C1 segment of cervical spinal cord (tissue), 14 donors: ENCODE measurements at places on chromosomes 3 and 15.

GRCh38 chr3:83403927-83404326 is 1554.9 kb upstream of the CADM2 start:
- no peak for DNase-seq

DNA sequence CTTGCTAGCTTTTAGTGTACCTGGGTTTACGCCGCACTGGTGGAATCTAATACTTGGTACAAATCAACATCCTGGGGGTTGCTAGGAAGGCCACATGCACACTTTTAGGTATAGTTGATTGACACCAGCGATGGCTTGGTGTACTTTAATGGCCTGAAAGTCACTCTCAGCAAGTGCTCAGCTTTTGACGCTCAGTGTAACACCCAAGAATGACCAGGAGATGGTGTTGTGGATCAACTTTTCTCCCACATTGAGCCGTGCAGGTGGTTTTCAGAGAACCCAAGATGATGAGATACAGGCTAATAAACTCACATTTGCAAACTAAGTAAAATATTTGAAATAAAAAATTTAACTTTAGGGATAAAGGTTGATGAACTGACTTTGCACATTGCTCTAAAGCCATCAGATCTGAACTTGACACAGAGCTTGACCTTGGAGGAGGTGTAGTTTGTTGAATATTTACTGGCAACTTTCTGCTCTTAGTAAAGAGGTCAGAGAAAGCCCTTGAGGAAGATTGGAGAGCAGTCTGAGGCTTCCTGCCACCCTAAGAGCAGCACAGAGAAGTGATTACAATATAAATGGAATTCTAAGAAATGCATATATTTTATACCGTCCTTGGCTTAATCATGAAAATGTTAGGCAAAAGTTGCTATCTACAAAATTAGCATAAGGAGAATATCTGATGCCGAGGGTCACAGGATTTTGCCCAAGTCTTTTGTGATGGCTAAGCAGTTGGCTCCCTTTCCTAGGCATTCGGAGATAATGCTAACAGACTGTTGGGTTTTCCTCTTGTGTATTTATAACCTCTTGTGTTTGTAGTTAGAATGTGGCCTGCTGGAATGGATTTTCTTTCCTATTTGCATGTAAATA is 143.4 kb upstream of the RASGRP1 start:
- no peak for DNase-seq

DNA sequence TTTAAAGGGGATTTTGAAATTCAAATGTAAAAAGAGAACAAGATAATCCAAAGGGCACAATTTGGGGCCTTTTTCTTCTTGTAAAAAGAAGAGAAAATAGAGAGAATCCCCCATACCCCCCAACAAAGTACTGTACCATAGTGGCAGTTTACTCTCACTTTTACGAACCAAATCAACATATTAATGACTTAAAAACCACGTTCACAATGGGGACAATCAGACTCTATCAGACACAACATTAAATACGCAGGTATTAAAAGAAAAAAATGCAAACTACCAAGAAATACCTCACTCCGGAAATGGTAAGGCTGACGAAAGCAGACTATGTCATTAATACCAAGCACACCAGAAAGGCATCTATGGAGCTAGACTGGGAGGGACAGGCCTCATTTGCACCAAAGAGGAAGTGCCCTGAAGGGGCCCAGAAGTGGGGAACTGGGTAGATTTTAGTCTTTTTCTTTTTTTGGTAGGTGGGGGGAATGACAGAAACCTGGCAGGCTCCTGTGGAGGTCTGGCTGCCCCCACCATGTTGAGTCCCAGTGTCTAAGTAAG is 134.3 kb downstream of the TIGIT start:
- no peak for DNase-seq

GRCh38 chr3:107848351-107848915 is 242.4 kb downstream of the CD47 start:
- no peak for DNase-seq

- DNase-seq = no peak
Observed at GRCh38 chr15:80579611-80580010, 115.5 kb upstream of the ABHD17C start.

GRCh38 chr3:14926592-14926991 is 20.8 kb upstream of the NR2C2 start:
- no peak for DNase-seq

DNA sequence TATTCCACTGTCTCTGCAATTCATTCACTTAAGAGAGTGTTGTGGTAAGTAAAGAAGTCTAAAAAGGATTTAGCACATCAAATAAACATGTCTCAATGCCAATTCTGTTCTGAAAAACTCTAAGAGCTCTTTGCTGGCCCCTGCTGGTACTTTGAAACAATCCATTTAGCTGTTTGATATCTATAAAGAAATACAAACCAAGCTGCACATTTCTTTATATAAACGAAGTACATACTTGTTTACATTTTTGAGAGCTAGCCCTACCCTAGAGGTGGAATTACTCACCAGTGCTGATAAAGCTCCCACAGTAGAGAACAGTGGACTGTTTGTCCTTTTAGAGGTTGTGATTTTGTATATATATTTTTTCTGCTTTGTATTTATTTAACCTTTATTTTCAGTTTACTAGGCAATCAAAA is 75.5 kb downstream of the NEDD4 start:
- no peak for DNase-seq

GRCh38 chr15:100468285-100468684 is 60.5 kb downstream of the CERS3 start:
- DNase-seq = no peak

DNA sequence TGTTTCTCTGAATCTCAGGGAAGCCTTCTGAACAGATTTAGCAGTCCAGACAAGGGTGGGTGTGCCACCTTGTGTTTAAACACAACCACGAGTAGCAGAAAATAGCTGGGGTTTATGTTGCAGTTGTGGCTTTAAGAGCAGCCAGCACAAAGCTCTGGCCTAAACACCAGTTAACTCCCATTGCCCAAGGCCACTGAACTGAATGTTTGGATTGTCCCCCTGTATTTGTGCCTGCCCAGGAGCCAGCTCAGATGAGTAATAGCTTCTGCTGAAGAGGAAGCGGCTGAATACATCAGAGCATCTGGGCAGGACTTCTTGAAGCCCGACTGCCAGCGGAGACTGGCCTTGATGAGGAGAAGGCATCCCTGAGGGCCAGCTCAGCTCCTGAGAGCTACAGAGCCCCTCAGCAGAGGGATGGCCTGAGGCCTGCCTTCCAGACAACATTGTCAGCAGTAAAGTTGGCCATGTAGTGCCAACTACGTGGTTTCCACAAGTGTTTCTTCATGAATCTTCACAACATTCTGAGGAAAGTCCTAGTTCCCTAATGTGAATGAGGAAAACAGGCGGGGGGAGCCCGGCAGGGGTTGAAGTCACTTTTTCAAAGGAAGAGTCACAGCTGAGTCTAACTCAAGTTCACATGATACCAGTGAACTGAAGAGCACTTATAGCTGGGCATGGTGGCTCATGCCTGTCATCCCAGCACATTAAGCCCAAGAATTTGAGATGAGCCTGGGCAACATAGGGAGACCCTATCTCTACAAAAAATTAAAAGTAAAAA is 65.8 kb upstream of the ZBTB38 start:
- no peak for DNase-seq

DNA sequence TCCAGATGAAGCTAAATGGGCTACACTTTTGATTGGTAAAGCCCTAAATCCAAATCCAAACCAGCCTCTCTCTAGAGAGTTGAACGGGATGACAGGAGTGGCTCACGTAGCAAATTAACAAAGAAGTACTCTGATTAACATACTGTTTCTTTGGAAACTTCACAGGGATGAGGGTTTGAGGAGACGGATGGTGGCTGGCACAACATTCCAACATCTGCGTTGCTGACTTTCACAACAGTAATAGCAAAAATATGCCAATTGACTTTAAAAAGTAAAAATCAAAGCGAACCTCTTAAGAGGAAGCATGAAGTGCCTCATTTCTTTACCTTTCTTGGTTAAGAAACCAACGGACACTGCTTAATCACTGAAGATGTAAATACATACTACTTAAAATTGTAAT is 181.4 kb downstream of the TBL1XR1 start:
- DNase-seq = no peak

DNA sequence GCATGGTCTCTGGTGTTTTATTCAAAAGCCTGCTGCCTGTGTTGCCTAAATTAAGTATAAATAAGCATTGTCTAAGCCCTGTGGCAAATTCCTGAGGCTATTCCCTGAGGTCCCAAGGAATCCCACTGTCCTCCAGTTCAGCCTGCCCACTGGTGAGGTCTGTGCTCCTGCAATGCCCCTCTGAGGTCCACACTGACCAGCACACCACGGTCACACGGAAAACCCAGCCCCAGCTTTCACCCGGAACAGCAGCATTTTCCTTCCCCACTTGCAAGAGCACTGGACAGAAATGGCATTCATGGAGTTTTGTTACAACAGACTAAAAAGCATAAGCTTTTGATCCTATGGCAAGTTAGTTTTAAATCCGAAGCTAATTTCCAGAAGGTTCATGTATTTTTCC is 234.0 kb downstream of the KLF13 start:
- DNase-seq = no peak

DNA sequence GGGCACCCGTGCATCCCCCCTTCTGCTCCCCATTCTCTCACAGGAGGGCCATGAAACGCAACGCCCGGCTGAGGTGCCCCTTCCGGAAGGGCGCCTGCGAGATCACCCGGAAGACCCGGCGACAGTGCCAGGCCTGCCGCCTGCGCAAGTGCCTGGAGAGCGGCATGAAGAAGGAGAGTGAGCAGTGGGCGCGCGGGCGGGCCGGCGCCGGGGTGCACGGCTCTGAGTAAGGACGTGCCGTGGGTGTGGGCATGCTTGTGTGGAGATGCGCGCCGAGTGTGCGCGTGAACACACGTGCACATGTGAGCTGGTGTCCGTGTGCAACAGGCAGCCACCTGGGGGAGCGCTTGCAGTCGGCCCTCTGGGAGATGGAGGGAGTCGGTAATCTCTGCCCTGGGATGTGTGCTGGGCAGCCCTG is 28.1 kb downstream of the NR1I2 start:
- DNase-seq = no peak

- DNase-seq = no peak
Observed at GRCh38 chr3:64073158-64073761, 50.0 kb upstream of the PSMD6 start.

GRCh38 chr15:74024687-74025086 is 30.2 kb downstream of the PML start:
- DNase-seq = no peak

GRCh38 chr3:49607796-49608195 is 53.5 kb downstream of the BSN start:
- no peak for DNase-seq

- DNase-seq = peak; percentile 51
Observed at GRCh38 chr3:187737368-187738070, 7.7 kb downstream of the BCL6 start.

GRCh38 chr15:68844856-68845550 is 24.3 kb upstream of the ANP32A start:
- DNase-seq = no peak

DNA sequence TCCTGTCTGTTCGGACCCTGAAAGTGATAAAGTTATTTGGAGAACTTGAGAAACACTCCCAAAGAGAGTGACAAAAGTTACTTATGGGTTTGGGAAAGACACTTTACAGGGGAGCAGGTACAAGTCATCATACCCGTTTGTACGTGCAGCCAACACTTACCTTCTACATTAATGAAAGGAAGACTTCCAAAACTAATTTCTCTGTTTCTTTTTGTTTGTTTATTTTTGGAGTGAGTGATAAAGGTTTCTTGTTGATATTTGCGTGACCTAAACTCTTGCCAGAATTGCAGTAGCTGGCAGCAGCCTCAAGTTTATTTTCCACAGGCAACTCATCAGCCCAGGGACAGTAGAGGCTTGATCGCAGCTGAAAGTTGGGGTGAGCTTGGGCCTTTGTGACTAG is 8.4 kb downstream of the ABHD2 start:
- DNase-seq = no peak

DNA sequence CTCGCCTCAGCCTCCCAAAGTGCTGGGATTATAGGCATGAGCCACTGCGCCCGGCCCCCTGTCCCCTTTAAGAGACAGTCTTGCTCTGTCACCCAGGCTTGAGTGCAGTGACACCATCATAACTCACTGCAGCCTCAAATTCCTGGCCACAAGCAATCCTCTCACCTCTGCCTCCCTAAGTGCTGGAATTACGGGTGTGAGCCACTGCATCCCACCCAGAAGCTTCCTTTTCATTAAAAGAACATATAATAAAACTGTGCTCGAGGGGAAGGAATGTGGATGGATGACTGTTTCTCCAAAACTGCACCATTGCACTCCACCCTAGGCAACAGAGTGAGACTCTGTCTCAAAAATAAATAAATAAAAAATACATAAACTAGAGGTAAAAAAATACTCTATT is 70.1 kb downstream of the NCEH1 start:
- DNase-seq = no peak

- no peak for DNase-seq
Observed at GRCh38 chr15:42111924-42112323, 17.6 kb upstream of the PLA2G4D start.

GRCh38 chr15:77853910-77854309 is 221.2 kb upstream of the LINGO1 start:
- DNase-seq = no peak

- DNase-seq = no peak
Observed at GRCh38 chr3:111848283-111848682, 10.8 kb upstream of the PHLDB2 start.

DNA sequence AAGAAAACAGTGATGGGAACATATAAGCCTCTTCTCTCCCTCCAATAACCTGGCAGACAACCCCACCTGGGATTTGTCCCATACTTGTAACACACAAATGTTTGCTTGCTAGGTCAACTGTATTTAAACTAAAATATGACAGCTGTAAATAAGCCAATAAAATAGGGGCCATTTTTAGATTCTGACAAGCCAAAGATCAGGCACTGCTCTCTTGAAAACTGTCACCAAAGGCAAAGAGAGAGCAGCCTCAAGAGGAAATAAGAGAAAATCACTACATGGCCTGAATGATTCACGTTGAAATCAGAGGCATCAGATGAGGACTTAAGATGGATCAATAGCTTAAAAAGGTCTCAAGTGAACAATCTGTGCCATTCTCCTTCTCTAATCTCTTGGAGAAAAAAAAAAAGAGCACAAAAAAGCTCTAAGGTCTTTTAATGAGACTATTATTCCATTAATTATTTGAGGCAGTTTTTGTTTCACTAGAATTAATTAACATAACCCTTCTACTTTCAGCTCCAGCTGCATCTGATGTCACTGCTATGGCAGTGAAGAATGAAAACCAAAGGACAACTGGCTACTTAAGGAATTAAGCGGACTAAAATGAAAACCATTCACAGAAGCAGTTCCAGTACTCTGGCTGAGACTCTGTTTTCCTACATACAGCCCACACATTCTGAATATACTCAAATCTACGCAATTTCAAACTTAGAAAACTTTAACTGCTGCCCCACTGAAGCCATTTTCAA is 19.0 kb downstream of the MYO5A start:
- no peak for DNase-seq

- no peak for DNase-seq
Observed at GRCh38 chr3:29686889-29687592, 406.2 kb downstream of the RBMS3 start.

DNA sequence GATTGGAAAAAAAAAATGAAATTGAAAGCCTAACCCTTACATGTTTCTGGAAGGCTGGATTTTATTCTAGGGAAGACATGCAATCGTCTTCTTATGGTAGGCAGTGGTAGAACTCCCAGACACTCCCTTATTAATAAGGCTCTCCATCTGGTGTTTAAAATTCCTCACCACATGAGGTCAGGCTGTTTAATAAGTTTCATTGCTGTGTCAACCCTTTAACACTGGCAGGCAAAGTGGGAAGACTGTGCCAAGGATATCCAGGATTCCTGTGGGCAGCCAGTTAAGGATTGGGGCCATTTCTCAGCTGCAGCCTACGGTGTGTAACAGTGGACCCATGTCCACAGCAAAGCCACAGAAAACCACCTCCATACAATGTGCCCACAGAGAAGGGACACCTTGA is 225.5 kb upstream of the CHRM5 start:
- no peak for DNase-seq

GRCh38 chr15:68821841-68822381 is 1.2 kb upstream of the ANP32A start:
- no peak for DNase-seq
